Cortex of kidney (tissue), 1 donor: ENCODE measurements at places on chromosomes 4 and X.

DNA sequence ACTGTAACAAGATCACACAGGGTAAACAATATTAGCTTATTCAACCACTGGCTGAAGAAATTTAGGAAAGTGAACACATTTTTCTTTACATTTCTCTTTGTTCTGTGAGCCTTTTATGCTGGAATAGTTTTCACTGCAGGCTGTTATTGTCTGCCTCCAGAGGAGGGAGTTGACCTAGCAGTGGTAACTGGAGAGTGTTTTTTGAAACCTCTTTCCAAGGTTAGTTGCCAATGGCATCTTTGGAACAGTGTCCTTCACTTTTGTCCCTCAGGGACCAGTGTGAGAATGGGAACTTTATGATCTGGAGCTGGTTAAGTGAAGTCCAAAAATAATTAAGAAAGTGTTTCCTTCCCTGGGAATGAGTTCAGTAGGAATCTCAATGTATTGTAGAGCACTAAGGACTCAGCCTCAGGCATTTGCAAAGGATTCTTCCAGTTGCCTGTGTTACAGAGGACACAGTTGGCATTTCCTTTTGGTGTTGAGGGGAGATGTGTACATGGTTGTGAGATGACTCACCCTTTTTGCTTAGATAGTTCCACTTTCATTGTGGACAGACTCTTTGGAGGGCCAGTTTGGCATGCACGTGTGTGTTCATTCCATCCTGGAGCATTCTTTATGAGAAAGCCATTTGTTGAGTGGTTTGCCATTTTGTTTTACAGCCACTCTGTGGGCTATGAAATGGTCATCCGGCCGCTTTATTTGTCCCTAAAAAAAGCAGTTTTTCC is 61.3 kb downstream of the AR start:
- DNase-seq, result no peak

- no peak for DNase-seq
Observed at GRCh38 chr4:122827258-122827878, 737 bp downstream of the FGF2 start.

DNA sequence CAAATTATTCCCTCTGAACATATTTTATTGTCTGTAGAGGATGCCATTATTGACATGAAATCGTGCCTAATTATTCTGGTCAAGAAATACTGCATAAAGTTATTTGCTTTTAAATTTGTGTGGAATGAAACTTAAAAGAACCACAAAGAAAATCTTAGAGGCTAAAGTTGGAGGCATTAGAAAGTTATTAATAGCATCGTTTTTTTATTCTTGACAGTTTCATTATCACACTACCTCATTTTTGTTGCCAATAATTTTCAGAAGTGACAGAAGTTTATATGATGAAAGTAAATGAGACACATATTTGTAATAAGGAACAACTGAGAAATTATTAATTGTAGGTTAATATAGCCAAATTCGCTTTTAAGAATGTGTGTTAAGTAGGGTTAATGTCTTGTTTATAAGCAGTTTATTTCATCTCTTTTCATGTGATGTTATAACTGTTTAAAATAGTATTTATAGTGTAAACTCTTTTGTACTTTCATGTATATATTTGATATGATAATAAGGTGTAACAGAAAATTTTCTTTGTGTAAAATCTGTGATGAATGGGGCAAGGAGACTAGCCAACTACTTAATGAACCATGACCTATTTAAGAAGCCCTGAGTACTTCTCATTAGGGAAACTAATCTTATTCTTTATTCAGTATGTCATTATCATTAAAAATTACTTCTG is 54.5 kb upstream of the GRIA2 start:
- DNase-seq, result no peak

DNA sequence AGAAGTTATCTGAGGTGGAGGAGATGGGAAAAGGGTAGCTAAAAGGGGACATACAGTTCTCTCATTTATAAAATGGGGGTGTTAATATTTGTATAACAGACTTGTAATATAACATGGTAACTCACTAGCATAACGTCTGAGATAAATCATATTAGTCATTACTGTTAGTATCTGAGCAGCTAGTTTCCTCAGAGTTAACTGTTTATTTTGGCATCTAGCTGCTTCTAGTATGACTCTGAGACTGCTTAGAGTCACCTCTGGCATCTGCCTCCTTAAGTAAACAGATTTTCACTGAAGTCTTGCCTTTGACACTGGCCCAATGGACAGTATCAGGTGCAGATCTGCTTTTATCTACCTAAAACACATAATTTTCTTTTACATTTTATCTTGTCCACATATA is 58.1 kb downstream of the SLC30A9 start:
- DNase-seq, result no peak

- DNase-seq, result no peak
Observed at GRCh38 chr4:79982601-79983322, 90.3 kb downstream of the ANTXR2 start.

GRCh38 chr4:9735515-9735914 is 45.9 kb upstream of the DRD5 start:
- no peak for DNase-seq

- DNase-seq, result no peak
Observed at GRCh38 chr4:188113156-188113555, 3.8 kb upstream of the TRIML2 start.

- no peak for DNase-seq
Observed at GRCh38 chr4:148442832-148443511, 758 bp upstream of the NR3C2 start.

- DNase-seq, result no peak
Observed at GRCh38 chrX:24023972-24024669, 2.9 kb downstream of the KLHL15 start.

DNA sequence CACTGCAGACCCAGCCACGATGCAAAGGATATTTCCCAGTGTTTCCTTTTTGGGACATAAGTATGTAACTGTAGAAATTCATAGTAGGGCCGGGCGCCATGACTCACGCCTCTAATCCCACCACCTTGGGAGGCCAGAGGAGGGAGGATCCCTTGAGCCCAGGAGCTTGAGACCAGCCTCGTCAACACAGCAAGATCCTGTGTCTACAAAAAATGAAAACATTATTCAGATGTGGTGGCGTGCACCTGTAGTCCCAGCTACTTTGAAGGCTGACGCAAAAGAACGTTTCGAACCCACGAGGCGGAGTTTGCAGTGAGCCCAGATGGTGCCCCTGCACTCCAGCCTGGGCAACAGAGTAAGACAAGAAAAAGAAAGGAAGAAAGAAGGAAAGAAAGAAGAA is 49.2 kb downstream of the CRLF2 start:
- no peak for DNase-seq

DNA sequence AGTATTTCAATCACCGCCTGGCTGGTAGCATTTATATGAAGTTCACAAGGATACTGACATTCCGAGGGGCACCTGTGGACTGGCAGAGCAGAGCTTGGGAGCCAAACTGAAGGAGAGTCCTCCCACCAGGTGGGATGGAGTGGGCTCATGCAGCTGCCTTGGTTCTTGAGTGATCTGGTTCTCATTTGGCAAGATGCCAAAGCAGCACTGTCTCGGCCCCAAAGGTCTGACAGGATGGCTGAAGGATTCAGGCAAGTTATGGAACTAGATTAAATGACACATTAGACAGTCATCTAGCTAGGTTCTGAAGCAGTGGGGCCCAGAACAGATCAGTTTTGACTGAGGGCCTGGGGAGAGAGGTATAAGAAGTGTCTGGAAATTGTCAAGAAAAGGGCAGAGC is 3.2 kb downstream of the FGF16 start:
- no peak for DNase-seq

GRCh38 chr4:155615081-155615887 is 51.4 kb upstream of the GUCY1A1 start:
- no peak for DNase-seq

- no peak for DNase-seq
Observed at GRCh38 chrX:150377005-150377404, 13.9 kb downstream of the MAMLD1 start.

GRCh38 chr4:48347282-48347921 is 6.1 kb downstream of the SLAIN2 start:
- no peak for DNase-seq

DNA sequence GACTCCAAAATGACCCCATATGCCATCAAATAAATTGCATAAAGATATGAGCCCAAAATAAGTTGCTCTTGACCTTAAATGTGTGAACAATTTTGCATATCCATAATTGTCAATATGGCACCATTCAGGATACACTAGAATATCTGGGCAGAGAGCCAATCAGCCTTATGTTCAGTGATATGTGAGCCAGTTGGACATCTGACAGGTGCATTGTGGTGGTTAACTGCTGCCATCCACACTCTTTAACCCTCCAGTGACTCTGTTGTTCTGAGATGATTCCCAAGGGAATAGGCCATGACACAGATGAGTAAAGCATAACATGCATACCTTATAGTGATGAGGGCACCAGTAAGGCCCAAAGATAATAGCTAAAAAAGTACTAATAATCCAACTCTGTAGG is 500.1 kb downstream of the PCDH18 start:
- DNase-seq, result no peak

DNA sequence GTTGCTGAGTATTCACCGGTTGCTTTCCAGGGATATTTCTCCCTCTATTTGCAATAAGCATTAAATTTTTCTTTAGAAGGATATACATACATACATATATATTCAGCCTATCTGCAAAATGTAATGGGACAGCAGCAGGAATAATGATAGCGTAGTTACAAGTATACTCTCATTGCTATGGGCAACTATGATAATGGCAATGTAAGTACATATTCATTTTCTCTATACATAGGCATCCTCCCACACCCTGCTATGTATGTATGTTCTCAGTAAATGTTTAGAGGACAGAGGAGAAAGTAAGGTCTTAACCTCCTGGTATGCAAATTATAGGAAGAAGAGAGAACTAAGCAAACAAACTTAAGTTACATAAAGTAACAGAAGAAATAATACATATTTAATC is 19.7 kb upstream of the MAB21L2 start:
- no peak for DNase-seq

DNA sequence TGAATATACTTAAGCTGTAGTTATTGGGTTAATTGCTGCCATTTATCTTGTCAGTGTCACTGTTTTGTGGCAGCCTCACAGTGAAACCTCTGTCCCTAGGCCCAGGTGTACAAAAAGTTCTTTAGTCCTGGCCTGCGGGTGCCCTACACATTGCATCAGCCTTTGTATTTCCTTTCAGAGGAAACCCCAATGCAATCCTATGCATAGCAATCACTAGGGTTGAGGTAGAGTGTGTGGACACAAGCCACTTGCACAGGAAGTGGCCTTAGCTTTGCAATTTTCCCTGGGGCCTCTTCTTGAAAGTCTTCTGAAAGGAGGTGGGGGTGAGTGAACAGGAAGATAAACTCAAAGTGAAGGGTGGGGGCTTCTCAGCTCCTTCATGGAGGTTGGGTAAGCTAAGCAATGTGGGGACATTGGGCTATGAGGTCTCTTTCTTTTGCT is 27.8 kb downstream of the VSIG4 start:
- DNase-seq, result no peak

DNA sequence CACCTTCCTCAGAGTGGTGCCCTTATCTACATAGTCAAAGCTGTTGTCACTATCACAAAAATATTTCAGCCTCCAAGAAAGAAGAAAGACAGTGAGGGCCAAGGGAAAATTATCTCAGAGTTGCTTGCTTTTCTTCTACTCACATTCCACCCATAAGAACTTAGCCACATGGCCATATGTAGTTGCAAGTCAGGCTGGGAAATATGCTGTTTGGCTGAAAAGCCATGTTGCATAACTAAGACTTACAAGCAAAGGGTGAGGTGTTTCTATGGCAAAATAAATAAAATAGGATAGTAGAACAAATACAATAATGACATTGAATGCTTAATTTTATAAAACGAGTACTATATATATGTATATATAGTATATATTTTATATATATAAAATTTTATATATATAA is 365.9 kb upstream of the PABPC4L start:
- DNase-seq, result no peak

- DNase-seq, result no peak
Observed at GRCh38 chrX:64395568-64395929, 297 bp upstream of the MTMR8 start.

GRCh38 chr4:74111990-74112389 is 13.0 kb upstream of the CXCL2 start:
- DNase-seq, result no peak

DNA sequence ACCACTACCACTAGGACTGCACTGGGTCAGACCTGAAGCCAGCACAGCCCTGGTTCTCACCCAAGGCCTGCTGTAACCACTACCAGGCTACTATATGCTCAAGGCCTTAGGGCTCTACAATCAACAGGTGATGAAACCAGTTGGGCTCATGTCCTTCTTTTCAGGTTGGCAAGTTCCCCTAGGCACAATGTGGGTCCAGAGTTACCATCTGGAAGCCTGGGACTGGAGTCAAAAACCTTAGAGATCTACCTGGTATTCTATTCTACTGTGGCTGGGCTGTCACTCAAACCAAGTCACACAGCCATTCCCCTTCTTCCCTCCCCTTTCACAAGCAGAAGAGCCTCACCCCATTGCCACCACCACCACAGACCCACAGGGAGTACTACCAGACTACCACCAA is 175.6 kb downstream of the RELL1 start:
- no peak for DNase-seq

GRCh38 chrX:131609480-131609879 is 65.6 kb downstream of the OR13H1 start:
- no peak for DNase-seq

DNA sequence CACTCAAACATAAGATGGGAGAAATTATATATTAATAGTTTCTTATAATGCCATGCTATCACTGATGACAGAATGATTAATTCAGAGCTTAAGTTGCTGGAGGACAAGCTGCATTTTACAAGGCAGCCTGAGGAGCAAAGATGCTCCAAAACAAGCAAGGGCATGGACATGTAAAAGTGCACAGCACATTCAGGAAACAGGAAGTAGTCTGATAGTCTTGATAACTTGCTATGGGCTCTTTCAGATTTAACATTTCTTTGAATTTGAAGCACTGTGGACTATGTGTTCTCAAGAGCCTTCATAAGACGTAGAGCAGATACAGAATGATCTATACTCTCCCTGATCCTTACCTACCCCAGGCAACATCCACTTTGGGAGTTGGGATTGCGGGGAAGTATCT is 50.0 kb downstream of the AMMECR1 start:
- DNase-seq, result no peak

- DNase-seq, result no peak
Observed at GRCh38 chr4:174928174-174928573, 10.0 kb downstream of the ADAM29 start.

DNA sequence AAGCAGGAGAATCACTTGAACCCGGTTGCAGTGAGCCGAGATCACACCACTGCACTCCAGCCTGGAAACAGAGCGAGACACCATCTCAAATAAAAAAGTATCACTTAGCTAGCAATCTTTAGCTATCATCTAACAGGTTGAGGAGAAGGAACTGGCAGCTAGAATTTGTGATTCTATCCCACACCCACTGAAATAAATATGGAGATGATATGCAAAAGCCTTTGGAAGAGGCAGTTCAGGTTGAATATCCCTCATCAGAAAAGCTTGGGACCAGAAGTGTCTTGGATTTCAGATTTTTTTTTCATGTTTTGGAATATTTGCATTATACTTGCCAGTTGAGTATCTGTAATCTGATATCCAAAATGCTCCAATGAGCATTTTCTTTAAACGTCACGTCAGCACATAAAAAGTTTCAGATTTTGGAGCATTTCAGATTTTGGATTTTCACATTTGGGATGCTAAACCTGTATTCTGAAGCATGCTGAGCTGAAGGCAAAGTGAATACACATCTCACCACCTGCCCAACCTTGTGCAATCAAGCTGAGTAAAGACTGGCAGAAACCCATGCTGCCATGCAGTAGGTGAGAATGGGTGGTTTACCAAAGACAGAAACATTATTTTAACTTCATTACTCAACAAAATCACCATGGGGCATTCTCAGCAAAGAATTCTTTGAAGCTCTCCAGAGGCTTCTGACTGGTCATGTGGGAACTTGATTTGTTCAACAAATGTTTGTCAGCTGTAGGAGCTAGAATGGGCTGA is 159.3 kb downstream of the SH3KBP1 start:
- DNase-seq, result no peak

- DNase-seq, result no peak
Observed at GRCh38 chrX:112851161-112851779, 10.6 kb upstream of the AMOT start.
